ENCODE measurements at places on chromosomes 6 and 20.

- no peak for DNase-seq
Observed at GRCh38 chr6:152309648-152310047, 327.5 kb downstream of the SYNE1 start.

- no peak for DNase-seq
Observed at GRCh38 chr6:135147637-135148592, 33.2 kb upstream of the MYB start.

GRCh38 chr6:137299681-137300080 lies 80.5 kb upstream of the IFNGR1 start:
- DNase-seq, result no peak

GRCh38 chr6:92047152-92047850 lies 1372.1 kb downstream of the EPHA7 start:
- no peak for DNase-seq

DNA sequence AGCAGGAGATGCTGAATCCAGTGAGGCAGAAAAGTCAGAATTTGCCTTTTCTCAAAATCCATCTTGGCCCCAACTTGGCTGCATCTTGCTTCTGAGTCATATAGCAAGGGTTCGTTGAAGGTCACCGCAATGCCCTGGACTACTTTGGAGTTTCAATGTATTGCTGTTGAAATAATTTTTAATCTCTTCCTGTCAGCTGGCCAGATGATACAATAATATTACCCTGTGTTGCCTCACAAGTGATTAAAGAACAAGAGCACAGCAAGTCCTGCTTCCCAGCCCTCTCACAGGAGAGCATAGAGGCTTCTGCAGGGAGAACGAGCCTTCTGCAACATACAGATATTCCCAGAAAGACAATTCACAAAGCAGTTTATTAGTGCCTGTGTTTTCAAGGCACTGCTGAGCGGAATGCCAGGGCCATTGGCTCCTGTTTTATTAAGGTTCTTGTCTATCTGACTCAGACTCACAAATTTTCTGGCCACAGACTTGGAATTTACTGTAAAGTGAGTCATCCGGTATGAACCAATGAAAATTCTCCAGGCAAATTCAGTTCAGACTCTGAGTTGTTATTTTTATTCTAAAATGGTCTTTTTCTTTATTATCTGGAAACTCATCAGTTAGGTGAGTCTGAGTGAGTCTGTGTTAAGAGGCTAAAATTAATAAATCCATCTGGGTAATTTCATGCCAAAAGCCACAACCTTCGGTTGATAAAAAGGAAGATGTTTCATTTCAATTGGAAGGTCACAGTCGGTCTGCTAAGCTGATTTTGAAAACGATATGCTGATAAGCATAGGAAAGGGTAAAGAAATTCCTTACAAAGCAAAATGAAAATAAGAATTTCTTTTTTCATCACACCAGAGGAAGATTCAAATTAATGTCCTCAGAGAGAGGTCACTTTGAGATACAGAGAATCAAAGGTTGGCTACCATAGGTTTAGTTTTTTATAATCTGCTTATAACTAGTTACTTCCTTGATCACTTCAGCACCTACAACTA lies 289.4 kb upstream of the STXBP5 start:
- DNase-seq, result no peak

DNA sequence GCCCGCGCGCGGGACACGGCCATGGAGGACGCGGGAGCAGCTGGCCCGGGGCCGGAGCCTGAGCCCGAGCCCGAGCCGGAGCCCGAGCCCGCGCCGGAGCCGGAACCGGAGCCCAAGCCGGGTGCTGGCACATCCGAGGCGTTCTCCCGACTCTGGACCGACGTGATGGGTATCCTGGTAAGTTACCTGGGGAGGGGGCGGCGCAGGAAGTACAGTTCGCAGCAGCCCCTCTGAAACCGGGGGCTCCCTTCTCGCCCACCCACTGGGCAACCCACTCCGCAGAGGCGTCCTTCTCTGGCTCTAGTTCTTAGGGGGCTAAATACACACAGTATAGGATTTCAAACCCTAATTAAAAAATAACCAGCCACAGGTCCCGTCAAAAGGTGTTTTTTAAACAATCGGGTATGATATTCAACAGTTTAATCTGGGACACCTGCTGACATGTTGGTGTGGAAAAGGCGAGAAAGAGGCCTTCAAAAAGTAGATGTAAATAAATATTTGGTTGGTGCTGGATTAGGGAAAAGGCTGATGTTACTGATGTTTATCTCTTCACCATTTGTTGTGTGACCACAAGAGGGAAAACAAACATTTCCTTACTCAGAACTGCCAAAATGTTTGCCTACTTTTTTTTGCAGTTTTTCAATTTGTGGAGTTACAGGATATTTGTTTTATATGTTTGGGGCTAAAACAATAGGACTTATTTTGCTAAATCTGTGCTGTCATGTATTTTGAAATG lies 577 bp downstream of the SASH1 start:
- no peak for DNase-seq
